ENCODE measurements at places on chromosomes 3 and 15.

GRCh38 chr3:171255236-171255806 lies 204.9 kb downstream of the TNIK start:
- no peak for DNase-seq

GRCh38 chr3:60613769-60614303 lies 637.4 kb downstream of the FHIT start:
- DNase-seq: no peak

- no peak for DNase-seq
Observed at GRCh38 chr3:161069511-161070251, 35.5 kb downstream of the B3GALNT1 start.

GRCh38 chr15:30985081-30985531 lies 6.3 kb downstream of the MTMR10 start:
- DNase-seq: no peak

DNA sequence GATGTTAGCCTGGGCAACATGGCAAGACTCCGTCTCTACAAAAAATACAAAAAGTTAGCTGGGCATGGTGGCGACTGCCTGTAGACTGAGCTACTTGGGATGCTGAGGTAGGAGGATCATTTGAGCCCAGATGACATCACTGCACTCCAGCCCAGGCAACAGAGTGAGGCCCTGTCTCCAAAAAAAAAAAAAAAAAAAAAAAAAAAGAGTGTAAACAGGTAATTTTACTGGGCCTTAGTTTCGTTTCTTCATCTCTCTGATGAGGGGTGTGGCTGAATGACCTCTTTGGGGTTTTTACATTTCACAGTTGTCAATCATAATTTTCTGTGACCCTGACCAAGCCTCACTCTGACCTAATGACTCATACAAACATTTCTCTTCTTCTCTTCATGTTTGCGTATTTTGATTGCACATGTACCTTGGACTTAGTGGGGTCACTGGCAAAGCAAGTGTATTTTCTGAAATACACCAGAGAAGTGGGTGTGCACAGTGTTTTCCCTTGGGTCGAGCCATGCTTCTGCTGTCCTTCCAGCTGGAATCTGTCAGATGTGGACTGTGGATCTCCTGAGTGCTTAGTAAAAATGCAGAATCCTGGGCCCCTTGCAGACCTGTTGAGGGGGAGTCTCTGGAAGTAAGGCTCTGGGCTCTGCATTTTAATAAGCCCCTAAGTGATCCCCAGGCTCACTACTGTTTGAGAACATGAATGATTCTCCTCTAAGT lies 140.5 kb downstream of the FNDC3B start:
- no peak for DNase-seq

DNA sequence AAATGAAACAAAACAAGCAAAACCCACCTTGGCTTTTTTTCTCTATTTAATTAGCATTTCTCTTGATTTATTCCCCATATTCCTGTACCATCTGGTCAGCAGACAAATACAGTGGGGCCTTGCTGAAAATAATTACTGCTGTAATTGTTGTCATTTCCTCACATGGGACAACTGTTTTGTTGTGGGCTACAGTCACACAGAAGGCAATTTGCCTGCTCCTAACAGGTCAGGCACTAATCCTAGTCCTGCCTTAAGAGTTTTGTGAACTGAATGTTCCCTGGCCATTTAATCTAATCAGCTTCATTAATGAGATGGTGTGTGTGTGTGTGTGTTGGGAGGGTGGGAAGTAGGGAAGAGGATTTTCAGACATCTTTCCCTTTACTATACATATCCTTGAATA lies 11.6 kb downstream of the TRPC1 start:
- DNase-seq: no peak

GRCh38 chr3:157405457-157405856 lies 31.2 kb upstream of the PTX3 start:
- DNase-seq: no peak

- no peak for DNase-seq
Observed at GRCh38 chr3:97793420-97794019, 28.3 kb upstream of the CRYBG3 start.

DNA sequence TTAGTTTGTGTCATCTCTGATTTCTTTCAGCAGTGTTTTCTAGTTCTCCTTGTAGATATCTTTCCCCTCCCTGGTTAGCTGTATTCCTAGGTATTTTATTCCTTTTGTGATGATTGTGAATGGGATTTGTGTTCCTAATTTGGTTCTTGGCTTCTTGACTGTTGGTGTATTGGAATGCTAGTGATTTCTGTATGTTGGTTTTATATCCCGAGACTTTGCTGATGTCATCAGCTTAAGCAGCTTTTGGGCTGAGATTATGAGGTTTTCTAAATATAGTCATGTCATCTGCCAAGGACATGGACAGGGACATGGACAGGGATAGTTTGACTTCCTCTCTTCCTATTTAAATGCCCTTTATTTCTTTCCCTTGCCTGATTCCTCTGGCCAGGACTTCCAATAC lies 35.8 kb downstream of the MYO9A start:
- DNase-seq: no peak

DNA sequence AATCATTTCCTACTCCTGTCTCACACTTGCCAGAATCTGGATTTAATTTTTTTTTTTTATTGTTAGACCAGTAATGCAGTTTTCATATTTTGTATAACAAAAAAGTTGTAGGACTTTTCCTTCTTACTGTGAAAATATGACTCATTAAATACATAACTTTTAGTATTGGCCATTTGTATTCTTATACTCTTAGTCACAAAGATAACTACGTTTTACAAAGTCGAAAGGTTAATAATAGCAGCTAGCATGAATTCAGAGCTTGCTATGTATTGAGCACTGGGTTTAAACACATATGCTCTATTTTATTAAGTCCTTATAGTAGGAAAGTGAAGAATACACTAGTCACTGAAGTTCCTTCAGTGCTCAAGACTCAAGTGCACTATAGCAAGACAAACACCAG lies 43.1 kb downstream of the LRRN1 start:
- DNase-seq: no peak

DNA sequence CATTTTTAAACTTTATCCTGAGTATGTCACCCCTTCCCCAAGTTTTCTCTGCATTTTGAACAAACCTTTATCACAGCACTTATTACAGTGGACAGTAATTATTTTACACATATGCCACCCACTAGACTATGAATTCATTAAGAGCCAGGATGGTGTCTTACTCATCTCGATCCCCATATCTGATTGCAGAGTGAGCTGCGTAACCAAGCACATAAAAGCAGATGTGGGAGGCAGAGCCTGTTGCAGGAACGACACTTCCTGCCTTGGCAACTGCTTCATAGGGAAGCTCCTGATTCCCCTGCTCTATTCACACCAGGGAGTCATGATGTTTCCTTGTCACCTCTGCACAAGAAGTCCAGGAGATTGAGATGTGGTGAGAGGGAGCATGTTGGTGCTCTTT lies 91.1 kb downstream of the MINAR1 start:
- no peak for DNase-seq

DNA sequence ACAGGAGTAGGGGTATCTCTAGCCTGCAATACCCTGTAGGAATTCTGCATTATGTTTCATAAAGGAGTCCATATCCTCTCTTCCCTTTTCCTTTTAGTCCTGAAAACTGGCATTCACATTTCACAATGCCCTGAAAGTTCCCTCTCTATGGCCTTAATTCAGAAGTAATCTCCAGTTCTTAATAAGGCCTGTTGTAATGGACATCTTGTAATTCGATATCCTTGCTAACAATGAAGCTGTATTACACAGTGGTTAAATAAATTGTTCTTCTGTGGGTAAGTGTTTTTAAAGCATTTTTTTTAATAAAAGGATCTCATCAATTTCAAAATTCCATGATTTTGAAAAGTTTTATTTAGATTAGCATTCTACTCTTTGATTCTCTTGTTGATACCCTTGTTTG lies 34.3 kb upstream of the NEO1 start:
- no peak for DNase-seq

GRCh38 chr15:76753131-76753530 lies 152.0 kb downstream of the SCAPER start:
- DNase-seq: no peak

DNA sequence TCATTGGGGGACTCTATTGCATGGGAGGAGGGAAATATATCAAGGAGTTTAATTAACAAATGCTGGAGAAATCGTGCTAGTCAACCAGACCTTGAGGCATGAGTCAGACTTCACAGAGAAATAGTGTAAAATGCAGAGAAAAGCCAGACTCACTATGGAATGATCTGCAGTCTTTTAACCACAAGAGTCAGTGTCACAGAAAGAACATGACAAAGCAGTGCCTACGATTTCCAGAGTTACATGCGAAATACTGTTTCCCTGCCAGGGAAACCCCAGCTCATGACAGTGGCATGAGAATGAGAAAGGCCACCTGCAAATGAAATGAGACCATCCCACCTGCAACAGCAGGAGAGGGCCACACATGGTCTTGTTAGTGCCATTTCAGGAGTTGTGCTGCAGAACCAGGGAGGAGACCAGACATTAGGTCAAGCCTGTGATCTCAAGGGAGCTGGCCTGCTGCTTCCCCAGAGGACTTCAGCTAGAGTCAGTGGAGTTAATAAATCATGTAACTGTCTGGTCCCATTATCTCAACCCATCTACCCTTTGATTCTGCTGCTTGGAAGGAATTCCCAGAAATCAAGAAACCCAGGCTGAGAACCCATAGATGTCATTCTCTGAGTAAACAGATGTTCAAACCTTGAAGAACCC lies 79.0 kb downstream of the ERC2 start:
- DNase-seq: no peak

DNA sequence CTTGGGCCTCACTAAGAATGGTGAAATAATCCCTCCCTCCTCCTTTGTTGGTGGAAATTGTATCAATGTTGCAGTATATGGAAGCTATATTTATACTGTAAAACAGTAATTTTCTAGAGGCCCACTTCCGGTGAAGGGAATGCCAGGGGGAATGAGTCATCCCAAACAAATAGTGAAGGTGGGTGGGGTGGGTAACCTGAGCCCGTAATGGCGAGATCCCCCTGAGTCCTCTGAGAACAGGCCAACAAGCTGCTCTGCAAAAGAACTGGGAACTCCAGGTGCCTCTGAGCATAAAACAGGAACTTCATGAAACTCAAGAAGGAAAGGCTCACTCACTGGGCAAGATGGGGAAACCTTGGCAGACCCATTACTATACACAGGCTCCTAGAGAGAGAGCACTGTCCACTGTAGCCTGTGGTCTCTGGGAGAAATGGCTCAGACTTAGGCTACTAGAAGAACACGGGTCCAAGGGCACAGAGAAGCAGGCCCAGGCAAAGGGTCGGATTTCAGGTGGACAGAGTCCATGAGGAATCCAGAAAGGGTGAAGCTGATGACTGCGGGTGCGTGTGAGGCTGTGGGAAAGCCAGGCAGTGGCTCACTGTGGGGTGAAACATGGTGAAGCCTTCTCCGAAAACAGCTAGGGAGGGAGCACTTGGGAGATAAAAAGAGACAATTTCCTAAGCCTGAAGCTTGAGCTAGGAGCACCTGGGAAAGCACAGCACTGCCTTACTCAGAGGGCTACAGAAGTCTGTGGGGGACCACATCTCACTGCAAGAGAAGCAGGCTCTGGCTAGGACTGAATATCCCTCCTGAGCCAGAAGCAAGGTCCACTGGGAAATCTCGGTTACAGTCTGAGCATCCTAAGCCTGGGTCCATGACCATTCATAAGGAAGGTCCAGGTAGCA lies 19.8 kb downstream of the LARP6 start:
- no peak for DNase-seq

DNA sequence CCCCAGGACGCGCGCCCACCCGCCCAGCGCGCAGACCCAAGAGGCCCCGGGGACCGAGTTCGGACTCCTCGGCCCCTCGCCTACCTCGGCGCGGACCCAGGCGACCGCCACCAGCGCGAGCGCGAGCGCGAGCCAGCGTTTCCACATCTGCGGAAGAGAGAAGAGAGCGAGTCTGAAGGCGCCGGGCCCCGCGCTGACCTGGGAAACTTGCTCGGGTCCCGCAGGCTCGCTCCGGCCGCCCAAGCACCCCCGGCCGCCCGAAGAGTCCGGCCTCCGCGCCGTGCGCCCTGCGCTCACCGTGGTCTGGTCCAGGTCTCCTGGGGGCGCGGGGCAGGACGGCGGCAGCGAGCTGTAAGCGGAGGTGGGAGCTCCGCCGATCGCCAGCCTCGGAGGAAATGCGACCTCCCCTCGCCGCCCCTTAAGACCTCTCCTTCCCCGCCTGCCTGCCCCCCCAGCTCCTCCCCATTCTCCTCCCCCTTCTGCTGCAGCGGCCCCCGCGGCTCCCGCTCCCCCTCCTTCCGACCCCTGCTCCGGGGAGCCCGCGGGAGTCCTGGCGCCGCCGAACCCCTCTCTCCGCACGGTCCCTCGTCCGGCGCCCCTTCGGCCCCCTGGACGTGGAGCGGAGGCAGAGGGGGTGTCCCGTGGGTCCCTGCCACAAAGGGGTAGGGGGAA lies at the start of gene FSTL1:
FSTL1 (minus strand) TSS at position 393 of the 672 bp plus-strand sequence; CDS start at position 147, 246 bp downstream.
- peak; percentile 24 for DNase-seq

- DNase-seq: no peak
Observed at GRCh38 chr3:189883113-189883753, 237.5 kb downstream of the P3H2 start.

- no peak for DNase-seq
Observed at GRCh38 chr15:31096563-31096962, 5.0 kb downstream of the TRPM1 start.

- DNase-seq: no peak
Observed at GRCh38 chr3:192365571-192365970, 361.8 kb downstream of the FGF12 start.

GRCh38 chr3:138842483-138843188 lies 7.9 kb upstream of the PIK3CB start:
- DNase-seq: no peak

GRCh38 chr3:45552794-45553371 lies 41.7 kb upstream of the LIMD1 start:
- DNase-seq: no peak

- DNase-seq: no peak
Observed at GRCh38 chr15:93213281-93213680, 124.3 kb upstream of the RGMA start.

GRCh38 chr3:105960381-105960780 lies 91.6 kb upstream of the CBLB start:
- DNase-seq: peak; percentile 25

GRCh38 chr15:92619145-92620101 lies 36.2 kb downstream of the FAM174B start:
- no peak for DNase-seq

GRCh38 chr3:65385805-65386204 lies 652.9 kb downstream of the MAGI1 start:
- DNase-seq: no peak

- DNase-seq: no peak
Observed at GRCh38 chr3:180977498-180977897, 12.0 kb downstream of the DNAJC19 start.

GRCh38 chr15:66855041-66855440 lies 153.0 kb downstream of the SMAD6 start:
- no peak for DNase-seq
